Activated T-cell treated with anti-CD3 and anti-CD28 coated beads for 48 hours (primary cell): ENCODE measurements at places on chromosomes 3 and 15.

DNA sequence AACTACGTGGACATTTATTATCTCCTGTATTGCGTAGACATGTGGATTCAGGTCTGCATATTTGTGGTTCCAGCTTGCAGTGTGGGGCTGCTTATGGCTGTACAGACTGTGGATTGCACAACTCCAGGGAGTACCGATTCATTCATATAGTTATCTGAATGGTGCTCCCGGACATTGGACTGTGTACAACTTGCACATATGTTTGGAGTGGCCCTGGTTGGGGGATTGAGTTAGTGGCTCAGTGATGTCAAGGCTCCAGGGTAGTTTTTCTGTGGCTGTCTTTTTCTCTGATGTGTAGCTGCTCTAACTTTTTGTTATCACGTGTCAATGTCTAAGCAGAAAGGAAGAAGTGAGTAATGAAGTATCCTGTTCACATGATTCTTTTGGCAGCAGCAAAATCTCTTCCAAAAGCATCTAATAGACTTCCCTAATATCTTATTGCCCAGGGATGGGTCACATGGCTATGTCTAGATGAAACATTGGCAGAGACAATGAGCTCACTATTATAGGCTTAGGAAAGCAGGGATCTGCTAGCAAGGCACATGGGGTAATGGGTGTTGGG, 15.8 kb downstream of the ST3GAL6 start:
- DNase-seq, result no peak

DNA sequence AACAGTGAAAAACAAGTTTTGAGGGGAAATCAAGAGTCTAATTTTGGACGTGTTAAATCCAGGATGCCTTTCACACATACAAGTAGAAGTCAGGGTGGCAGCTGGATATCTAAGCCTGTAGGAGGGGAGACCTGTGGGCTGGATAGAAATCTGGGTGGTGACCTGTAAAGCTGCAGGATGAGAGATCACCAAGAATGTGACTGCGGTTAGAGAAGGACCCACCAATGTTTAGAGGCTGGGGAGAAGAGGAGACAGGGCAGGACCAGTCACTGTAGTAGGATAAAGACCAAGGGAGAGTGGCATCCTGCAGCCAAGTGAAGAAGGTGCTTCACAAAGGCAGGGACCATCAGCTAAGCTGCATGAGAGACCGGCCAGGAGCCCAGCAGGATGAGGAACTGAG, 36.2 kb downstream of the MRAS start:
- no peak for DNase-seq

GRCh38 chr15:31560643-31561042, 234.0 kb downstream of the KLF13 start:
- no peak for DNase-seq

GRCh38 chr3:56928379-56929068, 126.8 kb upstream of the ARHGEF3 start:
- no peak for DNase-seq

DNA sequence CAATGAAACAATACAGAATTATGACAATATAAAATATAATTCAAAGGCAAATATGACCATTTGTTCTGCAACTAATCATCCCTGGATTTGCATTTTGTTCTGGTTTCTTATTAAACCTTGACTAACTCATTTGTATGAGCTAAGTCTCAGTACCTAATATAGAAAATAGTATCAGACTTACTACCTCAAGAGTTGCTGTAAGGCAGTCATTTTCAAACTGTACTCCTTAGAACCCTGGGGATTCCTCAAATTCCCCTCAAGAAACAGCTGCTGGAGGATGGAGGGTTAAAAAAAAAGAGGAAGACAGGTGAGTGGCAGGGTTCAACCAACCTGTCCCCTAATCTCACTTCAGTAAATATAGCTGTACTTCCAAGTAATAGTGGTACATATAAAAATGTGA, 11.1 kb downstream of the ZBTB11 start:
- no peak for DNase-seq
